Brain microvascular endothelial cell (primary cell): ENCODE measurements at places on chromosomes 7 and 10.
A peak's percentile ranks its signal among the peaks of the same experiment; 100 is the strongest.

- DNase-seq: no peak
Measured at GRCh38 chr7:87806150-87806549, 70.0 kb downstream of the SLC25A40 start.

GRCh38 chr7:97016381-97017191 lies 8.0 kb downstream of the DLX5 start:
- DNase-seq: no peak

DNA sequence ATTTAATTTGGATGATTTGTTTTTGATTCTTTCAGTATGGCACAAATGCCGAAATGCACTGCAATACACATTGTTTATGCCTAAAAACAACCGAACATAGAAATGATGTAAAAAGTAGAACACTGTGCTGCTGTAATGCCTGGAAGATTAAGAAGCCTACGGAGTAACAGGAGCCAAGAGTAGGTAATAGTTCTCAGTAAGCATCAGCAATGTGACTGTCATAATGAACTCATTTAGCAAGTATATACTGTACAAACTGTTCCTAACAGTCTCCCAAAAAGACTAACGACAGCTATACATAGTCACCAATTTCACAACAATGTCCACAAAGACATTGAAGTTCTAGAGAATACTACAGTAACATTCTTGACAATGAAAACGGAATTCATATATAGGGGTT lies 19.0 kb upstream of the LAMB4 start:
- no peak for DNase-seq

GRCh38 chr10:120456626-120457430 lies at the start of gene PLPP4:
Gene PLPP4 (plus strand): TSS chr10:120457227. CDS start chr10:120457306, 79 bp downstream.
- peak; percentile 12 for DNase-seq

GRCh38 chr10:103770139-103770538 lies 85.2 kb downstream of the SH3PXD2A start:
- no peak for DNase-seq

DNA sequence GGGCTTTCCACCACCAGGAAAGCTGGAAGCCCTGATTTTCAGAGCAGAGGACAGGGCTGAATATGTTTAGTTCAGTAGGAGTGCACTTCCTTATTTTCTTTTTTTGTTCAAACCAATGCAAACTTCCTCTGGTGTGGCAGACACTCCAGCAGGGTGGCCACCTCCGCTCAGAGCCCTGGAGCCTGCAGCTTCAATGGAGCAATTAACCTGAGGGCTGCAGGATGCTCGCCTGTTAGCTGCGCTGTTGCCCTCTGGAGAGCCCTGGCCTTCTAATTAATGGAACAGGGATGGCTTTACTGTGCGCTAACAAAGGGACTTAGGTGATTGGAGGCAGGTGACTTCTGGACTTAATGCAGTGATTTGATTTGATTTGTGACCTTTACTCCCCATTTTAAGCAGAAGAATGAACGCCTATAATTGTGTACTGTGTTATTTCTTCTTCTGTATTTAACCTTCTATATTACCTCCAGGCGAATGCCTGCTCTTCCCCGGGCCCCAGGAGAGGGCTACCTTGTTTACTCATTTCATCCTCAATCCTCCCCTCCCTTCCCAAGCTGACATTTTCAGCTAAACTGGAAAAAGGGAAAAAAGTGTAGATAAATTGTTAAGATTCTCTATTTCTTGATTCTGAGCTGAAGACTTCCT lies 123.0 kb upstream of the CTBP2 start:
- DNase-seq: no peak

DNA sequence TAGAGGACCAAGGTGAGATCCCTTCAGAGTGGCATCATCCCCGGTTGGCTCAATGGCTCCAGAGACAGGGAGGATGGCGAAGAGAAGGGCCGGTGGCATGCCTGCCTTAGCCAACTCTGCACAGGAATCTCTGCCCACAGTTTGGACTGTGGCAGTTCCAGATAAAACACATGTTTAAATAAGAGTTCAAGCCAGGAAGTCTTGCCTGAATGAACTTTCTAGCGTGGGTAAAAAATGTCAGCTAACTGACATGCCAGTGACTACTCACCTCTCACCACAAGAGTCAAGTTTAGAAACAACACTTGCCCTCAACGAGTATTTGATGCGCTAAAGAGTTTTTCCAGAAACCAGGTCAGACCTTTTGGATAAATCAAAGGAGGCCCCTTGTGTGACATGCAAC lies 3.0 kb downstream of the NOD1 start:
- no peak for DNase-seq

- DNase-seq: no peak
Measured at GRCh38 chr7:140810385-140810784, 113.9 kb downstream of the NDUFB2 start.

GRCh38 chr7:47588704-47589225 lies 6.9 kb upstream of the TNS3 start:
- DNase-seq: no peak

DNA sequence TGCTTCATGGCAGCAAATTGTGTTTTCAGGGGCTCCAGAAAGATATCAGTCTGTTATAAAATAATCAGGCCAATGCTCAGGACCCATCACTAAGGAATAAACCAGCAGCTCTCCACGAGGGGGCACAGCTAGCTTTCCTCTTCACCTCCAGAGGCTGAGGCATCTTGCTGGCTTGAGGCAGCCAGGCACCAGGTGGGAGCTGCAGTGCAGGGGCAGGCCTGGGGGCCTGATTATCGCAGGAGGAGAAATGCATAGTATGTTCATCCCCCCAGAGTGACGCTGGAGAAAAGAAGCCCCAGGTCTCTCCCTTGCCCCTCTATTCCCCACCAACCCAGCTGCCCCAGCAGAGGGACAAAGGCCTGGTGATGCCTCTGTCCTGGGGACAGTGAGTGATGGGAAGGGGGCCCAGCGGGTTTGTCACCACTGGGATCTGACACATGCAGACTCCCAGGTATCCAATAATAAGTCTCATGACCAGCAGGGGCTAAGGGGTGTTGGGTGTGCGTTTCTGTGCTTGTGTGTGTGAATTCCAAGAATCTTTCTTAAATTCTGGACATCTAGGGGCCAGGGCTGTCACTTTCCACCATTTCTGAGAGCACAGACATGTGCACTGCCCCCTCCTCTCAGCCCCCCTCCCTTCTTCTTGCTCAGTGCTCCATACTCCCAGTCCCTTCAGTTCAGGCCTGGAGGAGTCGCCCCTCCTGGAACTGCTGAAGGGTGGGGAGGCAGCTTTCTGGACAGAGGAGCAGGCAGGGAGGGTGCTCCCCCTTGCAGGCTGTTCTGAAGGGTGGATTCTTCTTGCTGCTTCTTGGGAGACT lies 128.1 kb upstream of the FAM20C start:
- peak; percentile 70 for DNase-seq

DNA sequence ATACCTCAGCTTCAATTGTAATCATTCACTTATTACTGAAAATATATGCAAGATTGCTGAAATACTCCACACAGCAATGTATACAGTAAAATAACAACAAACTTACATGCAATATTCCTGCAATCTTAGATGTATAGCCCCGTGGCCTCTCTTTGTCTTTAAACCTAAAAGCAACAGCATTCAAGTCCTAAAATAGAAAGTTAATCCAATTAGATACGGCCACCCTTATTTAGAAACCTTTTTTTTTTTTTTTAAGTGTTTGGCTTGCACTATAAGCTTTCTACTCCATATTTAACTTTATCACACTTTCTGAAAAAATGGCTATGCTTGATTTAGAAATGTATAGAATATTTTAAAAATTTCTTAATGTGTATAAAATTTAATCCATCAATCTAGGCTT lies 67.6 kb downstream of the IDE start:
- DNase-seq: no peak

DNA sequence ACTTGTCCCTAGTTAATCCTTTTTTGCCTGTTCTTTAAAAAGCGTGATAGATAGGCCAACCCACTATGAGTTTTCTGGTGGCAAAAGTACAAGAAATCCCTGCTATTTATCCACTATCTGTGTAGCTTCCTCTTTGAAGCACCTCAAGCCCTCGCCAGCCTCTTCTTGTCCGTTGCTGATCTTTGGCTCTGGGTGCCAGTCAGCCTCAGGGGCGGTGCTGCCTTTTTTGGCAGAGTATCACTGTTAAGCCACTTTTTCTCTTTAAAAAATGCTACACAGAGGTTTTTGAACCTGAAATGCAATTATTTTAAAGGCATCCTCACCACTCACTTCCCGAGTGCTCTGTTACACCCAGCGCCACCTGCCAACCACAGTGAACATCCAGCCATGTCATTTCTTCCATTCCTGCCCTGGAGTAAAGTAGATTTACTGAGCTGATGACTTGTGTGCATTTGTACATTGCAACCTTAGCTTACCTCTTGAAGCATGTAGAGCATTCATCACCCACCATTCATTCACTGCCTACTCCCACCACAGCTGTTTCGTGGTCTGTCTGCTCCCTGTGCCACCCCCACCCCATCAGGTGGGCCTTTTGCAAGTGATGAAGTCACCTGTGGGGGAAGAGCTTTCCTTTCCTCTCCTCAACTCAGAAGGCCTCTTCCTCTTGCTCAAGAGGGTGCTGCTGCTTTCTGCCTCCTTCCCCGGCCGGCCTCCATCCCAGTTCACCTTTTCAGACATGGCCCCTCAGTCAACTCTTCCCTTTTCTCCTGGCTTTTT lies 414.2 kb upstream of the GALNT17 start:
- DNase-seq: no peak

- no peak for DNase-seq
Measured at GRCh38 chr7:106448992-106449859, 164.4 kb upstream of the NAMPT start.

GRCh38 chr7:131547589-131547988 lies 8.8 kb downstream of the PODXL start:
- DNase-seq: no peak

DNA sequence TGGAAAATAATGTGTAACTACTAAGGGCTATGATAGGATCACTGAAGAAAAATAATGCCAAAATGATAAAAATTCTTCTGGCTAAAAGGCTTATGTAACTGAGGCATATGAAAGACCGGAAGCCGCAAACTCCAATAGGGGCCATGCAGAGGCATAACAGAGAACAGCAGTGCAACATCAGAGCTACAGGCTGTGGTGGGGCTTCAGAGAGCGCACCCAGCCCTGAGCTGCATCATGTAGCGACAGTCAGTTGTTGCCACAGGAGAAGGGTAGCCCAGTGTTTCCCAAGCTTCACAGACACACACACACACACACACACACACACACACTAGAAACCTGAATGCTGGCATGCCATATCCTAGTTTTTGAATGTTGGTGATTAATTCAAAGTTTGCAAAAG lies 9.3 kb downstream of the LLCFC1 start:
- DNase-seq: no peak

DNA sequence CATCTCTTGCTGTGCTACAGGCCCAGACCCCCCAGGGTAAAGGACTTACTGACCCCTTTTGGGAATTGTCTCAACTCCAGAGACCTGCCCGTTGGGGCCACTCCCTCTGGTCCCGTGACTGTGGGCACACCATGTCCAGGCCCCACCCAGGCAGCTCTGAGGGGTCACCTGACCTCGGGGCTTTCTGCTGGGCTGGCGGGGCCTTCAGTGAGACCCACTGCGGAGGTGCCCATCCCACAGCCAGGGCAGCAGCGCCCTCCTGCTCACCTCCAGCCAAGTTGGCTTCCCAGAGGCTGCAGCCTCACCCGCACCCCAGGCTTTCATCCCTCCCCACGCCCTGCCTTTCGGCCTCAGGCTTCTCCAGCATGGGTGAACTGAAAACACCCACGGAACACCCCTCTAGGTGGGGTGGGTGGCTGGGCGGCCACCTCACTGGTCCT lies 147.2 kb downstream of the DNAJB6 start:
- no peak for DNase-seq

DNA sequence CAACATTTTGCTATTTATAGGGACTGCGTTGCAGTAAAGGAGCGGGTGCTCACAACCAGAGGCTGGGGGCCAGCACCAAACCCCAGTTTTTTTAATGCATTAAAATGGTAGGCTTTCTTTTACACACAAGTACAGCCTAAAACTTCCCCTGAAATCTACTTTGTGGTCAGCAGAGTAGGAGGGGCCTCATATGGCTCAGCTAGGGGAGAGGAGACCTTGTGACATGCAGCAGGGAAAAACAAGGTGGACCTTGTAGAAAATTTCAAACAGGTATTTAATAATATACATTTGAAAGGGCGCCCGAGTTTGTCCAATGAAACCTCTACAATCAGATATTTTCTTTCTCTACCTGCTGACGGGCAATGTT lies 1.4 kb downstream of the CCDC136 start:
- DNase-seq: no peak

GRCh38 chr7:111560773-111561653 lies 1.3 kb downstream of the IMMP2L start:
- peak; percentile 48 for DNase-seq

DNA sequence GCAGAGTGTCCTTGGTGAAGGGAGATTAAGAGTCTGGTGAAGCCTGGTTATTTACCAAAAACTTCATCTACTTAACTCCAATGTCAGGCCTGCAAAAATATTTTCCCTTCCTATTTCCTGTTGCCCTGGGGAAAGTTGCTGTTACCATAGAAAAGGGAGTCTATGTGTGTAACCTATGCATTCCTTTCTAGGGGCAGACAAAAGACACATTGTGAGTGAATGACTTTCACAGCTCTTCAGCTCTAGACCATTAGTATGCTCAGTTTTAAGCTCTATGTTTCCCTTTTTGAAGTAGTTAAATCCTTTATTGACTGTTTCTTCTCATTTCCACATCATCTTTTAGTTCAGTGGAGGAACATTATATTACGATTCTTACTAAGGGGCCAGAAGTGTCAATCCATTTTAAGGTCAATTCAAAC lies 45.6 kb upstream of the SGCE start:
- DNase-seq: peak; percentile 69

- DNase-seq: no peak
Measured at GRCh38 chr10:79336276-79336675, 11.0 kb upstream of the PPIF start.

GRCh38 chr10:71634531-71635164 lies 84.9 kb downstream of the C10orf105 start:
- DNase-seq: no peak

GRCh38 chr10:3948843-3949242 lies 163.8 kb upstream of the KLF6 start:
- DNase-seq: peak; percentile 88
